ENCODE measurements at places on chromosomes 4 and X.

- H3K27ac ChIP-seq, result no peak overlapping the region
- no peak for DNase-seq
- no peaks in the 10 kb centered on the region for H3K4me1 ChIP-seq
- H3K36me3 ChIP-seq, result no peaks in the 10 kb centered on the region
- H3K27me3 ChIP-seq, result no peaks in the 10 kb centered on the region
Observed at GRCh38 chr4:175961604-175962003, 104.0 kb upstream of the WDR17 start.

- no peaks in the 10 kb centered on the region for H3K4me1 ChIP-seq
- no peak for DNase-seq
- no peaks in the 10 kb centered on the region for H3K27me3 ChIP-seq
- no peak overlapping the region for H3K27ac ChIP-seq
- H3K36me3 ChIP-seq, result no peaks in the 10 kb centered on the region
- H3K4me3 ChIP-seq, result no peak overlapping the region
Observed at GRCh38 chr4:97560009-97560408, 583.3 kb downstream of the STPG2 start.

- no peaks in the 10 kb centered on the region for H3K4me1 ChIP-seq
- no peak overlapping the region for H3K27ac ChIP-seq
- no peaks in the 10 kb centered on the region for H3K27me3 ChIP-seq
- no peak for DNase-seq
- no peaks in the 10 kb centered on the region for H3K36me3 ChIP-seq
- H3K4me3 ChIP-seq, result no peak overlapping the region
Observed at GRCh38 chr4:119946359-119946758, 120.3 kb downstream of the MAD2L1 start.

- no peak overlapping the region for H3K4me3 ChIP-seq
- peaks cover 51% of the 10 kb centered on the region for H3K27me3 ChIP-seq
- no peaks in the 10 kb centered on the region for H3K36me3 ChIP-seq
- peaks cover 12% of the 10 kb centered on the region for H3K4me1 ChIP-seq
- no peak for DNase-seq
Observed at GRCh38 chr4:4875147-4875546, 15.7 kb downstream of the MSX1 start.

GRCh38 chr4:121199742-121200561, 35.8 kb upstream of the TNIP3 start:
- H3K4me1 ChIP-seq, result peaks cover 7% of the 10 kb centered on the region
- H3K27ac ChIP-seq, result no peak overlapping the region
- H3K4me3 ChIP-seq, result no peak overlapping the region
- no peaks in the 10 kb centered on the region for H3K36me3 ChIP-seq
- DNase-seq, result no peak

DNA sequence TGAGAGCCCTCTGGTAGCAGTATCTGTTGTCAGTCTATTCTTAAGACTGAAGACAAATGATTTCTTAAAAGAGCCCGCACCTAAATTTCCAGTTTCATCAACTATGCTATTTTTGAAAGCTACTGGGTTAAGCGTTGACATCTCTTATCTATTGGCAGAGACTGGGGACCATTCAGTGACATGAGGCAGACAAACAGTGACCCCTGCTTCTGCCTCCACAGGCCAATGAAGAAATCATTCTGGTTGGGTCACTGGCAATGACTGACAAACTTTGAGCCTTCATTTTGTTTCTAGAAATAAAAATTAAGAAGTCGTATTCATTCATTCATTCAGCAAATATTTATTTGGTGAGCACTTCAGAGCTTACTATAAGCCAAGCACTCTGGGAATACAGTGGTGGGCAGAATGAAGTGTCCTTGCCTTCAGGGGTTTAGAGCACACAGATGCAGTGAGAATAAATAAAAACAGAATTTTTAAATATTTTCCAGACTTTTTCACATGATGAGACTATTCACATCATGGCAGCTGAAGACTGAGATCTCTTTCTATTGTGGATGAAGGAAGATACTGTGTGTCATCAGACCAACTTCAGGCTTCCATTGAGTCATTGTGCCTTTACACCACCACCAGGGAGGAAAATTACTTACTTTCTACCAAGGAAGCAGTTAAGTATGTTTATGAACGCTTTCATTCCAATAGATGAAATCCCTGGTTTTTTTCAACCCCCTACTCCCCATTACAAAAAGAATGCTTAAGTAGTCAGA, 36.0 kb downstream of the SORBS2 start:
- H3K27ac ChIP-seq, result peak overlapping the region; percentile 69
- peak overlapping the region; percentile 76 for H3K4me3 ChIP-seq
- H3K27me3 ChIP-seq, result no peaks in the 10 kb centered on the region
- peak; percentile 39 for DNase-seq

GRCh38 chr4:94253036-94253435, 45.4 kb downstream of the SMARCAD1 start:
- no peaks in the 10 kb centered on the region for H3K27me3 ChIP-seq
- H3K4me3 ChIP-seq, result no peak overlapping the region
- DNase-seq, result no peak
- H3K36me3 ChIP-seq, result peaks cover 27% of the 10 kb centered on the region
- H3K27ac ChIP-seq, result no peak overlapping the region

- H3K4me3 ChIP-seq, result no peak overlapping the region
- H3K27ac ChIP-seq, result no peak overlapping the region
- H3K36me3 ChIP-seq, result no peaks in the 10 kb centered on the region
- H3K27me3 ChIP-seq, result no peaks in the 10 kb centered on the region
- peaks cover 22% of the 10 kb centered on the region for H3K4me1 ChIP-seq
Observed at GRCh38 chrX:17567187-17567586, 170.1 kb upstream of the SCML1 start.

GRCh38 chr4:3042226-3042625, 32.1 kb downstream of the HTT-AS start:
- no peaks in the 10 kb centered on the region for H3K36me3 ChIP-seq
- H3K4me1 ChIP-seq, result peaks cover 34% of the 10 kb centered on the region
- H3K27ac ChIP-seq, result peak overlapping the region; percentile 73

- no peak for DNase-seq
- no peaks in the 10 kb centered on the region for H3K27me3 ChIP-seq
- no peak overlapping the region for H3K4me3 ChIP-seq
- H3K27ac ChIP-seq, result no peak overlapping the region
- no peaks in the 10 kb centered on the region for H3K4me1 ChIP-seq
- H3K36me3 ChIP-seq, result no peaks in the 10 kb centered on the region
Observed at GRCh38 chrX:153029875-153030274, 26.4 kb upstream of the PNMA3 start.

- H3K27me3 ChIP-seq, result no peaks in the 10 kb centered on the region
- H3K27ac ChIP-seq, result no peak overlapping the region
- no peak for DNase-seq
- H3K36me3 ChIP-seq, result peaks cover 47% of the 10 kb centered on the region
- H3K4me1 ChIP-seq, result peaks cover 59% of the 10 kb centered on the region
Observed at GRCh38 chr4:52032005-52032404, 6.1 kb downstream of the SGCB start.

DNA sequence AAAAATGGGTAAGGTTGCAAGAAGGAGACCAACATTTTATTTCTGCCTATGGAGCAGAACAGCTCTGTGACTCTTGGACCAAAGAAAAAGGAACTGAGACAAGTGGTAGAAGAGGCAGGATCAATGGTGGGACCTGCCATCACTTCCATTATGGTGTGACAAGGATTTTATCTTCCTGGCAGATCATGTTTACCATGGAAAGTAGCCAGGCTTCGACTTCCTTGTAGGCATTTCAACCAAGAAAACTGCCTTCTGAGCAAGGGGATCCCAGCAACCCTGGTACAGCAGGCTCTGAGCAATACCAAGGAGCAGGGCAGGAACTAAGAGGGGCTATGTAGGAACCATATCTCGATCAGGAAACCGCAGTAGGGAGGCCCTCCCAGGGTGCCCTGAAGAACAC, 317.4 kb downstream of the IQCM start:
- no peaks in the 10 kb centered on the region for H3K4me1 ChIP-seq
- H3K27ac ChIP-seq, result no peak overlapping the region
- DNase-seq, result no peak
- no peak overlapping the region for H3K4me3 ChIP-seq
- no peaks in the 10 kb centered on the region for H3K36me3 ChIP-seq
- no peaks in the 10 kb centered on the region for H3K27me3 ChIP-seq

DNA sequence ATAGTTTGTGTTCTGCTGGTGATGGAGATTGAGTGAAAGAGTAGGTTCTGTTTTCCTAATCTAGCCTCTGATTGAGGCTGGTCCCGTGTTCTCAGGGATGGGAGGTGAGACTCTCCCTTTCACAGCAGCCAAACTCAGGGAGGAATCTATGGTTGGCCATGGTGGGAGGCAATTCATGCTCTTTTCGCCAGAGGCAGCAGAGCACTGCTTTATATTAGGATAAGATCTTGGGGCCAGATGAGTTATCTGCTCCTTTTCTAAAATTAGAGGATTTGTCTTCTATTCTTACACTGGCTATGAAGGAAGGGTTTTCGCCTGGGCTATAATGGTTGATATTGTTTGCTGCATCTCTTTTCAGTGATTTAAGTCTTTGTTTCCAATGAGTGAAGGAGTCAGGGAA, 63.9 kb upstream of the NLGN4X start:
- no peak overlapping the region for H3K27ac ChIP-seq
- no peaks in the 10 kb centered on the region for H3K27me3 ChIP-seq
- H3K4me1 ChIP-seq, result no peaks in the 10 kb centered on the region
- no peaks in the 10 kb centered on the region for H3K36me3 ChIP-seq
- no peak for DNase-seq
- H3K4me3 ChIP-seq, result no peak overlapping the region

GRCh38 chr4:120680647-120681228, 241.8 kb downstream of the PRDM5 start:
- H3K27ac ChIP-seq, result no peak overlapping the region
- no peak for DNase-seq
- peaks cover 17% of the 10 kb centered on the region for H3K4me1 ChIP-seq
- H3K36me3 ChIP-seq, result no peaks in the 10 kb centered on the region

- H3K27me3 ChIP-seq, result no peaks in the 10 kb centered on the region
- H3K4me3 ChIP-seq, result no peak overlapping the region
- no peaks in the 10 kb centered on the region for H3K36me3 ChIP-seq
- no peak overlapping the region for H3K27ac ChIP-seq
- DNase-seq, result peak; percentile 3
Observed at GRCh38 chrX:20309806-20310205, 43.1 kb upstream of the RPS6KA3 start.

DNA sequence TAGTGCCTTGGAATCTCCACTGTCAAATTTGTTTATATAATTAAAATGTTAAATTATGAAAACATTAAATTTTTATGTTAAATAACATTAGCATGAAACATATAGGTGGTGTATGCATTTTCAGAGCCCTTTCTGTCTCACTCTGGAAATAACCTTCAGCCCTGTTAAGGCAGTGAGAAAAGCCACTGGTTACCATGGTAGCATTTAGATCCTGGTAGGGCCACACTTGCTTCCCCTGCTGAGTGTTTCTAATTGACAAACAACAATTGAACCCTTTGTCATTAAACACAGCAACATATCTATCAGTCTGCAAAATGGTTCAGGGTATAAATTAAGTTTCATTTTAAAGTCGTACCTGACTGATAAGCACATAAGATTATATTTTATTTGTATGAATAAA, 63.5 kb downstream of the PDK3 start:
- no peak overlapping the region for H3K27ac ChIP-seq
- no peaks in the 10 kb centered on the region for H3K4me1 ChIP-seq
- no peaks in the 10 kb centered on the region for H3K36me3 ChIP-seq
- no peak overlapping the region for H3K4me3 ChIP-seq

DNA sequence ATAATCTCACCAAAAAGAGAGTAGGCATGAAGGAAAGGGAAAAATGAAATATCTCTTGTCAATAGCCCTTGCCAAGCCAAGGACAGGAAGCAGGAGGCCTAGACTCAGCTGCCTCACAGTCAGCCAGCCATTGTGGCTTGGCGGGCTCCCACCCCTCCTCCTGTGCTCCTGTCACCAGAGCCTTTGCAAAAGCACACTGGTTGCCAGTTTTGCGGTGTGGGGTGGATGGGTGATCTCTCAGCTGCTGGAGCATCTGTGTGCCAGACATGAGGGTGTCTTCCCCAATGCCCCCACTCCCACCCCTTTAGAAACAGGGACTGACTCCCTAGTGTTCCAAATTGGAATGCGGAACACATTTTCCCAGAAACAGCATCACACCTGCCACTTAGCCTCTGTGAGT, 26.1 kb downstream of the ARHGEF6 start:
- H3K36me3 ChIP-seq, result no peaks in the 10 kb centered on the region
- H3K27ac ChIP-seq, result no peak overlapping the region

- H3K27me3 ChIP-seq, result 0 out of 2 replicates have a peak, but pooled peaks cover 3% of the 10 kb centered on the region
- DNase-seq, result no peak
- peaks cover 11% of the 10 kb centered on the region for H3K36me3 ChIP-seq
- H3K4me1 ChIP-seq, result peaks cover 42% of the 10 kb centered on the region
- H3K4me3 ChIP-seq, result no peak overlapping the region
Observed at GRCh38 chr4:98663226-98664006, 5.0 kb upstream of the TSPAN5 start.

- no peaks in the 10 kb centered on the region for H3K36me3 ChIP-seq
- H3K27me3 ChIP-seq, result no peaks in the 10 kb centered on the region
- peaks cover 6% of the 10 kb centered on the region for H3K4me1 ChIP-seq
- peak overlapping the region; percentile 31 for H3K27ac ChIP-seq
- no peak overlapping the region for H3K4me3 ChIP-seq
Observed at GRCh38 chr4:132071815-132072214, 1077.3 kb upstream of the PCDH10 start.

- H3K4me3 ChIP-seq, result peak overlapping the region; percentile 29
- peaks cover 75% of the 10 kb centered on the region for H3K4me1 ChIP-seq
- H3K36me3 ChIP-seq, result peaks cover 54% of the 10 kb centered on the region
- H3K27me3 ChIP-seq, result peaks cover 6% of the 10 kb centered on the region
- peak; percentile 87 for DNase-seq
Observed at GRCh38 chr4:113474017-113474416, 287.5 kb downstream of the CAMK2D start.

DNA sequence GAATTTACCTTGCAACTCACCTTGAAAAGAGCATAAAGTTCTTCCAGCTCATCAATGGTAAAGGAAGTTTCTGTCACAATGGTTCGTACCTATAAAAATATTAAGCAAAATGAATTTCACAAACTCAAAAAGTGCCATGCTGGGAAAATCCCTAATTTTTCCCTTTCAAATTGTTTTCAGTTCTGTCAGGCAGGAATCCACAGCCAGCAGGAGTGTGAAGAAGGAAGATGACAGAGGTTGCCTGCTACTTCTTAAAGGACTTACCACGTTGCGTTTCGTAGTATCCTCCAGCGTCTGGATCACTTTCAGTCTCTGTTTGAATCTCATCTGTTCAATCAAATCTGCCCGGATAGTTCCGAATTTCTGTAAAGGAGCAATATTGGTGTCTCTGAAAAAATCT, 70.3 kb upstream of the UCP1 start:
- H3K27ac ChIP-seq, result no peak overlapping the region
- peaks cover 6% of the 10 kb centered on the region for H3K36me3 ChIP-seq
- H3K27me3 ChIP-seq, result no peaks in the 10 kb centered on the region
- H3K4me1 ChIP-seq, result peaks cover 17% of the 10 kb centered on the region
- DNase-seq, result no peak

DNA sequence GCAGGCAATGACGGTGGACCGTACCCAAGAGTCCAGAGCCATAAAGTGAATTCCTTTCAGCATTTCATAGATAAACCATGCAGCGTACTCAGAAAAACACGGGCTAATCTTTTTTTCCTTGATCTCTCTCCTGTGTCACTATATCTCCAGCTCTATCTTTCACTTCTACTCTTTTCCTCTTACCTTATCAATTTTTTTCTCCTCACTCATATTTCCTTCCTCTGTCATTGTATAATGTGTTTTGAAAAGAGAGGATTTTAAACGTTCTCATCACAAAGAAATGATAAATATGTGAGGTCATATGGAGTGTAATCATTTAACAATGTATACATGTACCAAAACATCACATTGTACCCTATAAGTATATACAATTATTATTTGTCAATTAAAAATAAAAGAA, 176.5 kb downstream of the CPE start:
- no peak for DNase-seq
- peaks cover 2% of the 10 kb centered on the region for H3K27me3 ChIP-seq
- H3K27ac ChIP-seq, result no peak overlapping the region

- no peak for DNase-seq
- no peak overlapping the region for H3K27ac ChIP-seq
- no peaks in the 10 kb centered on the region for H3K27me3 ChIP-seq
Observed at GRCh38 chr4:126251169-126251568, 936.4 kb downstream of the FAT4 start.

GRCh38 chr4:123621072-123621705, 224.6 kb downstream of the SPRY1 start:
- H3K4me1 ChIP-seq, result peaks cover 5% of the 10 kb centered on the region
- H3K27me3 ChIP-seq, result no peaks in the 10 kb centered on the region

Data from HFFc6 (cell line).